ENCODE measurements at places on chromosomes 11 and 22.

DNA sequence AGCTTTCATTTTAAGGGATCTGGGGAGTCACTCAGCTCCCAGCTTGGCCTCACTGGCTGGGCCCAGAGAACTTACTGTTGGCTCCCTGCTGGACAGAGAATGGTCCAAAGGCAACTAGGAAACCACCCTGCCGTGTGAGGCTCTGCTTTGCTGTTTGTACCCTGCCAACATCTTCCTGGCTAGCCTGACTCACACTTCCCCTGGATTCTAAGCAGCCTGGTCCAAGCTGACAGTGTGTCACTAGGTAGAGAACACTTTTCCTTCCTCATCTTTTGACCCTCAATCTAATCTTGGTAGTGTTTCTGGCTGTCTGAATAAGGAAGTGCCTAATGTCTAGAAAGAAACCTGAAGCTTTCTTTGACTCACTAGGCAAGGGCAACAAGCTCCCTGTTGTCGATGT lies 76.7 kb downstream of the FAR1 start:
- DNase-seq: no peak

- DNase-seq: no peak
These were observed 165.2 kb downstream of the PKNOX2 start for GRCh38 chr11:125329786-125330185.

DNA sequence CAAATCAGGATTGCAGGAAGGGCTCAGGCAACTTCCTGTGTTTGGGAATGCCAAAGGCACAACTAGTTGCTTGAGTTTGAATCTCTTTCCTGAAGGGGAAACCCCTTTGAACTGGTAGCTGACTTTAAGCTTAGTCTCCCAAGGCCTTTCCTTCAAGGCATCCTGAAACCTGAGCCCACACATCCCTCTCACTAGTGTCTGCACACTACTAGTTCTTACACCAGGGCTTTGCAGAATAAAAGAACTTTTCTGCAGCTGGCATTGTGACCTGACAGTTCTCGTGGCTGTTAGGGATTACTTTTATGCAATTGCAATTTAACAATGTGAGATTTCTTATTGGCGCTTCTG lies 95.4 kb downstream of the EXT2 start:
- no peak for DNase-seq

DNA sequence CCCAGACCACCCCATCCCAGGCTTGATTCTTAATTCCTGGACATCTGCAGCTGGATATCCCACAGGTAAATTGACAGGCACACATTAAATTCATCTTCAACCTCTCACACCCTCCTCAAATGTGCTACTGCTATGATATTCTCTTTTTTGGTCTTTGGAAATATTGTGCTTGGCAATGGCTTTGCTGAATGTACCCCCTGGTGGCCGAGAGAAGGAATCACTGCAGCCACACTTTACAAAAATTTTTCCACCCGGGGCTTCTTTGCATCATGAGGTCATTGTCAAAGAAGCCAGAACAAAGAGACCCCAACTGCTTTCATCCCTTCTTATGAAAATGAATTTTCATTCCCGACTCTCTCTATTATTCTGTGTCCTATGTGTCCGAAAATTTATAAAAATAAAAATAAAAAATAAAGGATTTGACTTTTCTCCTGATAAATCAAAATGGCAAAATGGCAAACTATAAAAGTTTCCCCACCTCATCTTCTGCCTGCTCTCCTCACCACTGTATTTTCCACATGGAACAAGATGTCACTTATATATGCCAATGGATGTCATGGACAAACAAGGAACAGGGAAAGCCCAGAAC lies 15.0 kb upstream of the CYB5R2 start:
- DNase-seq: no peak

GRCh38 chr22:46894081-46894671 lies 131.7 kb downstream of the TBC1D22A start:
- DNase-seq: no peak

- DNase-seq: no peak
These were observed 273.2 kb downstream of the TENM4 start for GRCh38 chr11:79167510-79168188.

Data from stimulated activated CD8-positive, alpha-beta memory T cell treated with anti-CD3 and anti-CD28 coated beads, Interleukin-12 subunit alpha, Interleukin-12 subunit beta, amount 100 ng/mL, for 4 hours (primary cell).